ENCODE measurements at places on chromosomes 4 and X.
A peak's percentile ranks its signal among the peaks of the same experiment; 100 is the strongest.

GRCh38 chrX:55488593-55489313, 895 bp downstream of the USP51 start:
- peak; percentile 72 for DNase-seq

- no peak for DNase-seq
Observed at GRCh38 chrX:123993326-123993725, 31.8 kb downstream of the STAG2 start.

DNA sequence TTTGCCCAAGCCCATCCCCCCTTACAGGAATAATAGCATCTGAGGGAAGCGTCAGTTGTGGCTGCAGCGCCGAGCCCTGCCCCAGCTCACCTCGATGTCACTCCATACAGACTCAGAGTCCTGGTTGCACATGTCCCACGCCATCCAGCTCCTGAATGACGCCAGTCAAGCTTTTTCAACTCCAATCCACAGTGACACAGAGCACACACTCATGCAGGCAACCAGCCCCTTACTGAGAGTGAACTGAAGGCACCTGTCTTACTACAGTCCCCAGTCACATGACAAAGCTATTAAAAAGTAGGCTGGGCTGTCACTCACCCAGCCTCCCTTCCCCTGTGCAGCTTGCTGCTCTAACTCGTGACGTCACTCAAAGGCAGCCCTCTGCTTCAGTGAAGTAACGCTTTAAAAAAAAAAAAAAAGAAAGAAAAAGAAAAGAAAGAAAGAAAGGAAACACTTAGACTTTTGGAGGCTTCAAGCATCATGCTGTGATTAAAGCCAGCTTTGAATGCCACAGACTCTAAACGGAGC, at the start of gene PPARGC1A:
Gene PPARGC1A, minus strand, starts transcription at position 234 of the 528 bp plus-strand sequence. Its CDS starts 90 bp downstream, at position 144.
- DNase-seq = peak; percentile 12

DNA sequence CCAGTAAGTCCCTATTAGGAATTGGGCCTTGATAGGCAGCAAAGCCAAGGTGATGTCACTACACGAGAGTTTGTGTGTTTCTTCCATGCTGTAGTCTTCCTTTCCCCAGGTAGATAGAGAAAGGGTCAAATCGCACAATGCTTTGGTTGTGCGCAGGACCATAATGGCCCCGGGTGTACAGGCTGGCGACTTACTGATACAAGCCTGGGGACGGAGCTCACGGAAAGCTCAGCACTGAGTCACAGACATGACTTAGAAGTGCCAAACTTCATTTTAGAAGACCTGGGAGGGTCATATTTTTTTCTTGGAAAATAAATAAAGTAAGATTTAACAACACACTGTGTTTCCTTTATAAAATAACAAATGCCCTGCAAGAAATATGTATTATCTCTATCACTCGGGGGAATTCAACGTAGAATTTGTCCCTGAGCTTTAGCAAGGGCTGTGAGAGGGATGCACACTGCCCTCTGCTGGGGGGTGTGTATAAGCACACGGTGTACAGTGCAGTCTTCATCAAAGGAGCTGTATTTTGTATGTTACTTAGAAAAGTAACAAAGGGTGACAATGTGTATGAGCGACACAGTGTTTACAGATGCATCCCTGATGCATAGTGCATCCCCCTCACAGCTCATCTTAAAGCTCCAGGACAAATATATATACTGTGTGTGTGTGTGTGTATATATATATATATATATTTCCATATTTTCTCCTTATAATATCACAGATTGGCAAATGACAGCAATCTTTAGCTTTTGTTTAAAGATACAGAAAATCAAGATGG, 254.5 kb upstream of the VEGFC start:
- DNase-seq = peak; percentile 17

GRCh38 chr4:95431678-95432077, 117.1 kb downstream of the UNC5C start:
- no peak for DNase-seq

DNA sequence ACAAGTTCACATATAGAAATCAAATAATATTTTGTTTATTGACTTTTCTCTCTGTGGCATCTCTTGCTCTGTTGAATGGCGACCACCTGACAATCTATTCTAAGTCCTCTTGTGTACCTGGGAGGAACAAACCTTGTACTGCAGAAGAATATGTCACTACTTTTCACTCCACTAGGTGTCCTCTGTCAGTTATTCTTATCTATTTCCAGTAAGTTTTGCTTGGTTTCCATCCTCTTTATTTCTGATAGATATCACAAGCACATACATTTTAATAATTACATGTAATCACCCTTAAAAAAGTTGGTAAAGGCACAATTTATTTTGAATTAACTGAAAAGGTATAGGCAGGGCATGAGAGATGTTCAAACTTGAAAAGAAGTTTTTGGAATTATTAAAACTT, 238.4 kb downstream of the SNCA start:
- peak; percentile 8 for DNase-seq

- peak; percentile 49 for DNase-seq
Observed at GRCh38 chr4:13656569-13657405, 29.3 kb upstream of the BOD1L1 start.

- DNase-seq = no peak
Observed at GRCh38 chr4:44162538-44163270, 285.9 kb downstream of the KCTD8 start.

GRCh38 chr4:82560853-82561785, 669 bp downstream of the TMEM150C start:
- no peak for DNase-seq

GRCh38 chr4:185801471-185801870, 10.5 kb downstream of the SORBS2 start:
- no peak for DNase-seq

- no peak for DNase-seq
Observed at GRCh38 chr4:173878701-173879100, 348.7 kb upstream of the HAND2 start.

Data from CD4-positive, alpha-beta T cell treated with Interleukin-4 for 1 hour (primary cell).